ENCODE measurements at places on chromosomes 5 and 9.

GRCh38 chr5:151264113-151264512 is 11.1 kb downstream of the GM2A start:
- no peak for DNase-seq

- no peak for DNase-seq
Measured at GRCh38 chr5:145990170-145990569, 53.8 kb downstream of the SH3RF2 start.

DNA sequence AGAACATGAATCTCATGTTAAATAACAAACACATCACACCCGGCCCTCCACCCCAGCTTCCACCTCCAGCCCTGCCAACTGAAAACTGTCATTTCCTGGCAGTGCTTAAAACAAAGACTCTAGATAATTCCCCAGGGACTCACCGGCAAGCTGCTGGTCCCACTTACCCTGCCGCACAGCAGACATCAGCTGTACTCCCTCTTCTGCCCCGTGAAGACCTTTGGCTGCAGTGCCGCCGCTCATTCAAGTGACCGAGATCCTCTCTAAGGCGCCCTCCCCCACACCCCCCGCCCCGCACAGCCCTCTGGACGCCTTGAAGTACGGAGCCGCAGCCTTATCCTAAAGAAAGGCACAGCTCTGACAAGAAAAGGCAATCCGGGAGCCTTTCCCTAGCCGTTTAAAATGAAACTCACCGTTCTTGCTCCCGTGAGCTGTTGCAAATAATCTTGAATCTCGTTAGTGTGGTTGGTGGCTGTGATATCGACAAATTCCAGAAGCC is 434 bp downstream of the GLRX start:
- DNase-seq: peak; percentile 78

GRCh38 chr5:23763170-23763569 is 255.8 kb downstream of the PRDM9 start:
- DNase-seq: no peak

DNA sequence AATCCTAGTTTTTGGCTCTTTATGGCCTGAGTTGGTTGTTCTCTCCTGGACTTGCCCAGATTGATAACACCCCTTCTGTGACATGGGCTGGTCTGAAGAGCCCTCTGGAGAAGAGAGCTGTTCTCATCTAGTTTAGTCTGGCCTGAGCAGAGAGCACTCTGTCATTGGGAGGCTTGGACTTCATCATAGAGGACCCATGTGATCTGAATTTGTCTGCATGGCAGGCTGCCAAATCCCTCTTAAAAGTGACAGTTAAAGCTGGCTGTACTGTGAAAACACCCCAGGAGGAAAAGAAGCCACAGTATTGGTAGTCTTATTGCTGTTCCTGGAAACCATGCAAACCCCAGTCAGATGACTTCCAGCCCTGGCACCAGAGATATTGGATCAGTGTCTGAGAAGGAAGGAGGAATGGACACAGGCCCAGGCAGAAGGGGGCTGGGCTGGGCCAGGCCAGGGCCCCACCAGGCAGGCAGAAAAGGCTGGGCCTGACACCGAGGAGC is 3.7 kb upstream of the WDR31 start:
- peak; percentile 88 for DNase-seq

DNA sequence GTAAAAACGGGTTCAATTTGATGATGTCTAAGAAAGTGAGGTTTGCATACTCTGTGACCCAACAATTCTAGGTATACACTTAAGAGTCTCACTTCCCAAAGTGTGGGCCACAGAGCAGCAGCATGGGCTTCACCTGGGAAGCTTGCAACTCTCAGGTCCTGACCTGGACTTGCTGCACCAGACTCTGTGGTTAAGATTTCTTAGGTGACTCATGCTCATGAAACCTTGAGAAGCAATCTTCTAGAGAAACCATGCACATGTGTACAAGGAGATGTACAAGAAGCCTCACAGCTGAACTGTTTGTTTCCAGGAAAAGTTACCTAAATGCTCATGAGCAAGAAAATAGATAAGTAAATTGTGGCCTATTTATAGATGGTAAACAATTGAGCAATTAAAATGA is 30.0 kb downstream of the DNAJC21 start:
- DNase-seq: peak; percentile 59

DNA sequence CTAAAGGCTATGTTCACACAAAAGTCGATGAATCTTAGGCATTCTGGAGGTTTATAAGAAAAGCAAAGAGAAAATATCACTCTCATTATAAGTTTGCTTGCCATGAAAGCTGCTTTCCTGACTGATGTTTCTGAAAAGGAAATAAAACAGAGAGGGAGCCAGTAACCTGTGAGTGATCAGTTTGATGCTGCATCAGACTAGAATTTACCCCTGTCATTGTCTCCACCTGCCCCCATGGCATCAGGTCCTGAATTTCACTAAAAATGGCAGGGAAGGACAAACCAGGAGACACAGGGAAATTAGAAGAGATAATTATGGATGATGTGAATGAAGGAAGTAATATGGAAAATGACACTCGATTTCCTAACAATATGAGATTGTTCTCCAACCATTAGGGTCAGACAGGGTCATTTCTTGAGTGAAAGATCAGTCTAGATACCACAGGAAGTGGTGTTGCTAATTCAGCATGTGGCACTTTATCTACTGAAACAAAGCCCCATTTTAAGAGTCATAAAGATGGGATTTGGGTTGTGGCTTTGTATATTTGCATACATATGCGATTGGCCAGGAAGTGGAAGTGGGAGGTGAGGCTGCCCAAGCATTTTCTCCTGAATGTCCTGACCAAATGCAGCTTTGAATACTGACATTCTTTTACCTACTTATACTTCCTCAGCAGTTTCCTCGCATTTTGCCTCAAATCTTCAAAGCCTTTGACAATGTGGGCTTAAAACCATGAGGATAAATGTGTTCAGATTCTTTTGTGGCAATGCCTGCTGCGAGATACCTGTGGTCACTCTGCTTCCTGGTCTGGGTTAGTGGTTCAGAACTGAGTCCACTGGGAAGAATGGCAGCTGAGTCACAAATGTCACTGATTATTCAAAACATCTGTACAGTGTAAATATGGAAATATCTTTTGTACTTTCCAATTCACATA is 29.7 kb downstream of the MEGF10 start:
- DNase-seq: no peak
